SJCRH30 (cell line): ENCODE measurements at places on chromosomes 3 and 15.

DNA sequence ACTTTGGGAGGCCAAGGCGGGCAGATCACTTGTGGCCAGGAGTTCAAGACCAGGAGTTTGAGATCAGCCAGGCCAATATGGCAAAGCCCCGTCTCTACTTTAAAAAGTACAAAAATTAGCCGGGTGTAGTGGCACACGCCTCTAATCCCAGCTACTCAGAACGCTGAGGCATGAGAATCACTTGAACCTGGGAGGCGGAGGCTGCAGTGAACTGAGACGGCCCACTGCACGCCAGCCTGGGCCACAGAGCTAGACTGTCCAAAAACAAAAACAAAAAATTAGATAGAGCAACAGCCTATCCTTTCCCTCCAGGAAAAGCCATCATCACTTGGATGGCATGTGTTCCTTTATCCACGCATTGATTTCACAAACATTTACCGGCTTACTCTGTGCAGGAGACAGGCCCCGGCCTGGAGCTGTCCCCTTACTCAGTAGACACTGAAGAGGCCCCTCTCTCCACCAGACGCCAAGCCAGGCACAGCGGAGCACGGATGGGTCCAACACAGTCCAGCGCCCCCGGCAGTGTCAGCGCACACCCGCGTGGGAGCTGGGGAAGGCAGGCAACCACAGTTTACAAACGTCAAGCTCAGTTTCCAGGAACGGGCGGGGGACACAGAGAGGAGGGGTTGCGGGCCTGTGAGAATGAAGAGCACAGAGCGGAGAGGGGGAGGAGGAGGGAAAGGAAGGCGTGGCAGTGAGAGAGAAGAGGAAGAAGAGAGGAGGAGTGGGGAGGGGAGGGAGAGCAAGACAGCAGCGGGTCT is 3.1 kb downstream of the GP5 start:
- no peaks in the 10 kb centered on the region for H3K27me3 ChIP-seq
- no peak overlapping the region for H3K4me3 ChIP-seq
- DNase-seq, result no peak
- H3K27ac ChIP-seq, result no peak overlapping the region
- H3K36me3 ChIP-seq, result no peaks in the 10 kb centered on the region

GRCh38 chr3:116920826-116921610 is 211.4 kb downstream of the TUSC7 start:
- H3K27ac ChIP-seq, result no peak overlapping the region
- no peak overlapping the region for H3K4me3 ChIP-seq
- H3K36me3 ChIP-seq, result no peaks in the 10 kb centered on the region
- DNase-seq, result no peak
- peaks cover 6% of the 10 kb centered on the region; the same call in 1 of the 2 replicates for H3K27me3 ChIP-seq

DNA sequence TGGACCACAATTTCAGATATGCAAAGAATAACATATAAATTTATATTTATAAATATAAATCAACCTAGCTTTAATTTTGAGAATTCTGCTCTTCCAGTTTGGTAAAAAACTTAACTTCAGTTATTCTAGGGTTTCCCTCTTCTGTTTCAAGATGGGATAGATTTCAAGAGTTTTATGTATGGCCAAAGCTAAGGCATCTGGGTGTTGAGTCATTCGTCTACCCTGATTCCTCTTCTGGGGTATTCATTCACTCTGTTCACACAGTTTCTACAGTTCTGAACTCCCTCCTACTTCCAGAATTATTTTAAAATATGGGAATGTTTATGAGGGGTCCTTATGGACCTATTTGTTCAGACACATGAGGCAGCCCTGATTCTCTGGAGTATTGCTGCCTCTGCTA is 4.2 kb upstream of the FGF7 start:
- H3K27ac ChIP-seq, result no peak overlapping the region
- no peaks in the 10 kb centered on the region for H3K4me1 ChIP-seq
- H3K4me3 ChIP-seq, result no peak overlapping the region
- no peaks in the 10 kb centered on the region for H3K27me3 ChIP-seq
- no peak for DNase-seq

DNA sequence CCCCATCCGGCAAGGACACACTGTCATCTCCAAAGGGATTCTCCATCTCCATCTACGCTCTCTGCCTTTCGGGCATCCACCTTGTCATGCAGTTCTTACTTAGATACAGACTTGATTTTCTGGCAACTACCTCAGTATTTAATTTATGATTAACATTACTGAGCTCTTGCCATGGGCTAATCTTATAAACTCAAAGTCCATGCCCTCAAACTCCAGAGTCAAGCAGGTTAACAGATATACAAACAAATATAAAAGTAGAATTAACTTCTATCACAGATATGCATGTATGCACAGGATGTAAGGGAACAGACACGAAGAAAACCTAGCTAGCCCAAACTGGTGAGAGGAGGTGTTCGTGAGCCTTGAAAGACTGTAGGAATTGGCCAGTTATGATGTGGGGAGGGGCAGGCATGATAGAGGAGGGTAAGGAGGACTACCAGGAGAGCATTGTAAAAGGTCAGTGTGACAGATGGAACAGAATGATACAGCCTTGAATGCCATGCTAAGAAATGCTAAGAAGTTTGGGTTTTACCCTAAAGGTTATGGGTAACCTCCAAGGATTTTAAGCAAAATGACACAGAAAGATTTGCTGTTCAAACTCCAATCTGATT is 334.3 kb downstream of the ULK4 start:
- no peaks in the 10 kb centered on the region for H3K27me3 ChIP-seq
- H3K4me3 ChIP-seq, result no peak overlapping the region
- H3K27ac ChIP-seq, result no peak overlapping the region
- H3K4me1 ChIP-seq, result no peaks in the 10 kb centered on the region

DNA sequence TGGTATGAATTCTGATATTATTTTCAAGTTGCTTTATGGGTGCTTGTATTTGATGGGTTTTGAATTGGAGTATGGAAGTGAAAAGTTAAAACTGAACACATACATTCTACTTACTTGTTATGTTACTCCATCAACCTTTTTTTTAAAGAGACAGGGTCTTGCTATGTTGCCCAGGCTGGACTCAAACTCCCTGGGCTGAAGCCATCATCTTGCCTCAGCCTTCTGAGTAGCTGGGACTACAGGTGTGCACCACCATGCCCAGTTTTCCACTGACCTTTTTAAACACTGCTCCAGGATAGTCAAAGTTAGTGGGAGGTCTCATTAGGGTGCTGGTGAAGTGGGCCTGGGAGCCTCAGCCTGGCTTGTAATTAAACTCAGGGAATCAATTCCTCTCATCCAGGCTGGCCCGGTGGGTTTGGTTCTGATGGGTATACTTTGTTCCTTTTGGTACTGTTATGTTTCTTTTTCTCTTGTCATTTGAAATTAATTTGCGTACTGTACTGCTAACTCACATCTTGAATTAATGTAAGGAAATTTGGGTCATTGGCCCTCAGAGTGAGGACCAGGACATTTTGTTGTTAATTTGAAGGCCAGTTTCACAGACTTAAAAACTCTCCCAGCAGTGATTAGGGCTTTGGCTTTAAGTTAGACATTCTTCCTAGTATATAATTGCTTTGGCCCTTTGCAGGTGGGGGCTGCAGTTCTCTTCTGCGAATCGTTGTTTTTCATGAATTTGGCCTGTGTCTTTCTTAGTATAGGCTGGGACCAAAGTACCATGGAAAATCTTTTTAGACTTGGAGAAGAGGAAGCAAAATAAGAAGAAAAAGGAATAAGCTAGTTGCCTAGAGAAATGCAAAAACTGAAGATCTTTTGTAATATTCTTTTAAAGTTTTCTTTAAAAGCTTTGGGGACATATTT is 66.9 kb downstream of the FNDC3B start:
- no peak overlapping the region for H3K27ac ChIP-seq
- no peak overlapping the region for H3K4me3 ChIP-seq
- peaks cover 22% of the 10 kb centered on the region for H3K4me1 ChIP-seq
- DNase-seq, result no peak

GRCh38 chr15:99466701-99467337 is 99.0 kb upstream of the MEF2A start:
- DNase-seq, result no peak
- no peak overlapping the region for H3K4me3 ChIP-seq
- no peaks in the 10 kb centered on the region for H3K27me3 ChIP-seq
- H3K27ac ChIP-seq, result no peak overlapping the region
- H3K36me3 ChIP-seq, result no peaks in the 10 kb centered on the region
